ENCODE measurements at places on chromosomes 13 and 19.

- no peak for DNase-seq
These were observed 37.8 kb upstream of the GAS6 start for GRCh38 chr13:113901642-113902041.

DNA sequence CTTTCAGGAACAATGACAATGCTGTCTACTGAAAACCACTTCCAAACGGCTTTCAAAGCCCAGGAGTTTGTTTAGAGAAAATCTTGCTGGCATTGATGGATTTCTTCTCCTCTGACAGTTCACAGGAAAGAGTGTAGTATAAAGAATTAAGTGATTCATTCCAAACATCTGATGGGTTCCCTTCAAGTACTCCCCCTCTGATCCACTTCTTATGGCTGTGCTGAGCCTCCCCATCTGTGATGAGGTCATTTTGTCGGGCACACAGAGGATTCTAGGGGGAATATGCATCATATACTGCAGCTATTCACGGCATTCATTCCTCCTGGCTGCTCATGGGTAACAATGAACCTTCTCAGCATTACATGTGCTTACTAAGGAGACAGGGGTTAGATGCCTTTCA, 107.9 kb downstream of the RGCC start:
- no peak for DNase-seq

- no peak for DNase-seq
These were observed 1087.5 kb upstream of the ATXN8OS start for GRCh38 chr13:69020120-69020519.

DNA sequence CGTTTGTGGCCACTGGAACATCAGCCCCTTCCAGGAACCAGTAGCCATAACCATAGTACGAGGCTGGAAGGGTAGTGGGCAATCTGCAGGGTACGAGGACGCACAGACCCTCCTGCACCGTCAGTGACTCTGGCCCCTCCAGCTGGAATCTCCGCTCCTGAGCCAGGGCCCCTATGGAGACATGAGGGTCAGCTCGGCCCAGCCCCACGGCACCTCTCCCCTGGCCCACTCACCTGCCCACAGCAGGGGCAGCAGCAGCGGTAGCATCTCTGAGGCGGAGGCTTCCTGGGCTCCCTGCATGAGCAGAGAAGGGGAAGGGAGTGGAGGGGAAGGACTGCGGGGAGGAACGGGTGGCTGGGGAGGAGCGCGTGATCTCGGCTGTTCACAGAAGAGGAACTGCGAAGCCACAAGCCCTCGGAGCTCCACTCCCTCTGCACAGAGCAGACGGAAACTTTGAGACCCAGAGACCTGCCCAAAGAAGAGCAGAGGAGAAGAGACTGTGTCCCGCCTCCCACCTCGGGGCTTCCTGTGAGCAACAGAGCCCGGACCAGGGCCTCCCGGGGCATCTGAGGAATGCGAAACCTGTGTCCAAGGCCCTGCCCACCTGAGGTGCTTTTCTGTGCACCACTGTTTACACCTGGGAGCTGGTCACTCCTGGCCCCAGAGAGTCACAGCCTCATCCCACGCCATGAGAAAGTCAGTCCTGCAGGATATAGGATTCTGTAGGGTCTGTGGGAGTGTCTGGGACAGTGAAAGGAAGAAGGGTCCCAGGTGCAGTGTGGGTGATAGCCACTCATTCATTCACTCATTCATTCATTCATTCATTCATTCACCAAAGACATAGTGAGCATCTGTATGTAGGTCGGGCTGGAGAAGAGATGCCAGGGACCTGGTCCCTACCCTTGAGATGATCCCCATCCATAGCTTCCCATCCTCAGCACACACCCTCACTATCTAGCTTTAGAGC, at the start of gene SIGLEC6:
SIGLEC6 (minus strand) TSS at position 322 of the 967 bp plus-strand sequence; CDS start at position 300, 22 bp downstream.
- DNase-seq = no peak

DNA sequence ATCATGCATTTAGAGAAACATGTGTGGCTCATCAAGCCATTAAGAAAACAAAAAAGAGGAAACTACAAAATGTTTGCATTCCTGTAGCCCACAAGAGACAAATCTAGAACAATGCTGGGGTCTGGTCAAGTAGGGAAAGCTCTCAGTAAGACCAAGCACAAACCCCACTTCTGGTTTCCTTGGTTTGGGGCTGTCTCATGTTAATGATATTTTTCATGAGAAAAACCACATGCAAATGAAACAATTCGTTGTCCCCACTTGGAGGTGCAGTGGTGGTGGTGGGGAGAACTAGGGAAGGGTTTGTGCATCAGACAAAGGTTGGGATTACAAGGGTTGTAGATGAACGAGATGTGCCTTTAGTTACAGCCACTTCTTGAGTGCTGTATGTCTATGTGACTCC, 7.0 kb upstream of the RB1 start:
- no peak for DNase-seq

DNA sequence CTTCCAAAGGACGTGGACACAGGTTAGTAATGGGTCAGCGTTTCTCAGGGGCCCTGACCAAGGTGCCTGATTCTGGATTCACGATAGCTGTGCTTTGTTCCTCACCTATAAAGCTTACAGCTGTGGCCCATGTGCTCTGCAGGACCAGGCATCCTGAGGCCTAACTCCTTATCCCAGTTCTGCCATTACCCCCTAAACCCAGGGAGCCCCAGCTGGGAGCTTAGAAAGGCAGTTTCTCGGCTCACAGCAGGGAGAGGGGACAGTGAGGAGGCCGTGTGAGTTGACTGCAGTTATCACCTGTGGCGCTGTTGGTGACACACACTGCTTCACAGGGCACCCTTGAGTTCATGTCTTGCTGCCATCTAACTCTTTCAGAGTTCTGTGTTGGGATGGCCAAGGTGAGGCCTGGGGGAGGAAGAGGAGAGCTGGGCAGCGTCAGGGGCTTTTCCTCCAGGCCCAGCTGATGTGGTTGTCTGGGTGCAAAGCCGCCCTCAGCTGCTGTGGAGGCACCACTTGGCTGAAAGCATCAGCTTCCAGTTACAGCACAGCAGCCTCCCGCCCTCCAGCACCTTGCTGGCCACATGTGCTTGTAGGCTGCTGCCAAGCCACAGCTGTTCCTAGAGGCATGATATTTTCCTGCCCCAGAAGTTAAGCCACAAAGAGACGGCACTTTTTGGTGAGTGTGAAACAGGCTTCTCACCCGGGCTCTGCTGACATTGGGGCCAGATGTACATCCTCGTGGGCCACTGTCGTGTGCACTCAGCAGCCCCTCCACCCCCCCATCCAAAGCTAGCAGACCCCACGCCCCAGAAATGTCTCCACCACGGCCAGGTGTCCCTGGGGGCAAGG, 99.6 kb upstream of the MCF2L start:
- DNase-seq = no peak

GRCh38 chr13:32734511-32734910, 148.3 kb downstream of the PDS5B start:
- no peak for DNase-seq

- DNase-seq = no peak
These were observed 36.1 kb downstream of the TNFSF13B start for GRCh38 chr13:108305655-108306054.

DNA sequence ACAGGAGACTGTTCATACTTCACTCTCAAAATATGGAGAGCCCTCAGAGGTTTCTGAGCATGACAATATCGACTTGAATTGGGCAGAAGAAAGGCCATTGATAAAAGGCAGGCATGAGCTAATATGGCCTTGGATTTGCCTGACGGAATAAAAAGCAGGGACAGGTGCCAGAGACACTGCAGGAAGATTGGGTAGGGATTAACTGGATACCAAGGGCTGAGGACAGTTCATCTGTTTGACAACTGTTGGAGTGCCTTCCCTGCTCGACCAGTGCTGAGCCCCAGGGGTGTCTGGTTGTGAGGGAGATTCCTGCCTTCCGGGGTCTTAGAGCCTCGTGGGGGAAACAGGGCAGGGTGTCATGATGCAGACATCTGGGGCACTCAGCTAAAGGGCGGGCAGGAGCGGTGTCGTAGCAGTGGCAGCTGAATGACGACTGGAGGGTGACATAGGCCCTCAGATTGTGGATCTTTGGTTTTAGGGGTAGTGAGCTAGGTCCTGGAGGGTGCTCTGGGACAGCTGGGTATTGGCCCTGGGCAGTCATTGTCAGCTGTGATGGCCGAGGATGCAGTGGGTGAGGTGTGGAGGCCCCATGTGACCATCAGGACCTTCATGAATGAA, 12.3 kb downstream of the GATAD2A start:
- DNase-seq = no peak

DNA sequence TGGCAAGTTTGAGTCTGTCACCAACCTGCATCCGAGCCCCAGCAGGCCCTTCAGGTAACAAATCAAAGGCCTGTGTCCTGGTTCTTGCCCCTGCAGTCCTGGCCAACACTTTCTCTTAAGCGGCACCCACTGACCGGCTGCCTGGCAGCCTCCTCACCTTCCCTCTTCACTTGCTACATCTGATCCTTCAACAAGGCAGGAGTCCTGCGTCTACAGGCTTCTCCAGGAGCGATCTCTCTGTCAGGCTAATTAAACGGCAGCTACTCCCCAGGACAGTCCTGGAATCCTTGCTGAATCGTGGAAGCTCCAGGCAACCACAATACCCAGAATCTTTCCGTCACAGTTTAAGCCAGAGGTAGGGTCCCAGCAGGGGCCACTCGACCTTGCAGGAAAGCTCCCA, 41.1 kb upstream of the GAS6 start:
- DNase-seq = no peak

DNA sequence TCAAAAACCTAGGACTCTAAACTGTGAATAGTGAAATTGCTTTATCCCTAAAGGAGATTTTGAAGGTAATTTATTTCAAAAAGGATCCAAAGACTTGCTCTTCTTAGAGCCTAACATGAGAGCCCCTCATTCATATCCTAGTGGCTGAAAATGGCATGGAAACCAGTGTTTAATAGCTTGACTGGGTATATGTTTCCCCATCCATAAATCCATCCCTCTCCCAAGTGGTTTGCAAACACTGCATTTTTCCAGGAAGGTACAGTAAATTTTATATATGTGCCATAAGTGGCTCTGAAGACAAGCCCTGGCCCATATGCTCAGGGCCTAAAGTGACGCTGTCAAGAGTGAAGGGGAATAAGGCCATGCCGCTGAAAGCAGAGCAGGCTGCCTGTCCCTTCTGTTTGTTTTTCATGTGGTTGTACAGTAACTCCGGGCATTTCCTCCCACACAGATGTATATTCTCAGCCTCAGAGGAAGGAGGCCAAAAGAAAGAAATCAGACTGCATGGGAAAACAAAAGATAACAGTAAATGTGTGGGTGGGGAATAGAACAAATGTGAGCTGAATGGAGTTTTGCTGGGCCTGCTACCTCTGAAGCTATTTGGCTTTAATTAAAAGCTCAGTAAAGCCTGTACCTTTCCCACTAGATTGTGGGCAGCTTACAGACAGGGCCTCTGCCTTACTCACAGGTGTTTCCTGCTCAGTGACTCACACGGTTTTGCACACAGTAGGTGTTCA, 181.9 kb downstream of the PCDH9 start:
- no peak for DNase-seq

GRCh38 chr19:16886305-16886880, 2.4 kb upstream of the F2RL3 start:
- DNase-seq = no peak
